Endothelial cell of umbilical vein (primary cell): ENCODE measurements at places on chromosomes 2 and 18.

DNA sequence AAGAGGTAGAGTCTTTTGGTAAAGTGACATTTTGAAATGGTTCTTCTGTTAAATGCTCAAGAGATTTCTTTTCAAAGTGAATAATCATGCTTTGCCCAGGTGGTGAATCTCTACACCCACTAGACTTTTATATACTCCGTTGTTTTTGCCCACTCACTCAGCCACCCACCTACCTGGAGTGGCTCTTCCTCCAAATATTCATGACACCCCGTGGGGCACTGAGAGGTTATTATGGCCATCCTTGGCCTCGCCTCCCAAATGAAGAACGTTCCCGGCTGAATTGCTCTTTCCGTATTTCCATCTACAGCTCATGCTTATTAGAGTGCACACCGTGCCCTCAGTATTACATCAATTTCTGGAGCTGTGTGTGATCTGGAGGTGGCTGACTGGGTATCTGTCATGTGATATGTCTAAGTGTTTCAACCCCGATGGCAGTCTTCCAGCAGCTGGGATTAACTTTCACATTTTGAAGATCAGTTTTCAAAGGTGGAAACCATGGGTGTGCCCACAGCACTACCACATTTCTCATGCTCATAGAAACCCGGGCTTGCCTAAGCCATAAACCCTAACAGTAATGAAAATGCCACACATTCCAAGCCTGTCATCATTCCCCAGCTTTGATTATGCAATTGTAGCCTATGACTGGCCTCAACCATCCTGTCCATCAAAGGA lies 406.6 kb upstream of the MMADHC start:
- no peak overlapping the region for H3K4me3 ChIP-seq
- no peak for DNase-seq
- H3K36me3 ChIP-seq = no peaks in the 10 kb centered on the region
- no peak overlapping the region for H3K27ac ChIP-seq
- peaks cover 14% of the 10 kb centered on the region for H3K4me1 ChIP-seq

GRCh38 chr2:37774976-37775907 lies 103.8 kb upstream of the CDC42EP3 start:
- H3K4me1 ChIP-seq = peaks cover 28% of the 10 kb centered on the region
- H3K36me3 ChIP-seq = no peaks in the 10 kb centered on the region
- peak overlapping the region; percentile 65 for H3K27ac ChIP-seq
- no peak overlapping the region for H3K4me3 ChIP-seq
- DNase-seq = peak; percentile 32
- H3K27me3 ChIP-seq = no peaks in the 10 kb centered on the region

DNA sequence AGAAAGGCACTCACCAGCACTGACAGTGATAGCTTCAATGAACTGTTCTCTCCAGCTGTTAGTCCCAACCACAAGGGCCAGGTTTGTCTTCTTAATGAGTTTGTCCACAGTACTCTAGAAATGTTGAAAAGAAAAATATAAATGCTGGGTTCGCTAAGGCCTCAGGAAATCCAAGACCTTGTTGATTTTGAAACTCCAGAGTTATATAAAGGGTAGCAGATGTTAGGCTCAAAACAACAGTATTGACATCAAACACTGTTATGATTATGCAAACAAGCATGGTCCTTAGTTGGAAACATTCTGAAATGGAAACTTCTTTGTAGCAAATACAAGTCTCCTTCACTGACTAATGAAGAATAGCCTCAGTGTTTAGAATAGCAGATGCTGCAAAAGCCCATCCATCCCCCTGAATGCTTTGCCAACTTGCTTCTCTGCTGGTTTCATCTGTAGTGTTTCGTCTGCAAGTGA lies 291.1 kb downstream of the SLC8A1 start:
- no peaks in the 10 kb centered on the region for H3K36me3 ChIP-seq
- DNase-seq = no peak
- no peak overlapping the region for H3K27ac ChIP-seq

GRCh38 chr2:43194121-43194869 lies 32.1 kb downstream of the ZFP36L2 start:
- H3K4me1 ChIP-seq = no peaks in the 10 kb centered on the region
- H3K27ac ChIP-seq = no peak overlapping the region
- no peaks in the 10 kb centered on the region for H3K27me3 ChIP-seq
- H3K4me3 ChIP-seq = no peak overlapping the region
- no peaks in the 10 kb centered on the region for H3K36me3 ChIP-seq

GRCh38 chr2:227761740-227762476 lies 16.2 kb downstream of the SCYGR8 start:
- H3K27ac ChIP-seq = no peak overlapping the region
- peaks cover 7% of the 10 kb centered on the region for H3K4me1 ChIP-seq
- H3K4me3 ChIP-seq = no peak overlapping the region
- no peaks in the 10 kb centered on the region for H3K36me3 ChIP-seq
- H3K27me3 ChIP-seq = no peaks in the 10 kb centered on the region

DNA sequence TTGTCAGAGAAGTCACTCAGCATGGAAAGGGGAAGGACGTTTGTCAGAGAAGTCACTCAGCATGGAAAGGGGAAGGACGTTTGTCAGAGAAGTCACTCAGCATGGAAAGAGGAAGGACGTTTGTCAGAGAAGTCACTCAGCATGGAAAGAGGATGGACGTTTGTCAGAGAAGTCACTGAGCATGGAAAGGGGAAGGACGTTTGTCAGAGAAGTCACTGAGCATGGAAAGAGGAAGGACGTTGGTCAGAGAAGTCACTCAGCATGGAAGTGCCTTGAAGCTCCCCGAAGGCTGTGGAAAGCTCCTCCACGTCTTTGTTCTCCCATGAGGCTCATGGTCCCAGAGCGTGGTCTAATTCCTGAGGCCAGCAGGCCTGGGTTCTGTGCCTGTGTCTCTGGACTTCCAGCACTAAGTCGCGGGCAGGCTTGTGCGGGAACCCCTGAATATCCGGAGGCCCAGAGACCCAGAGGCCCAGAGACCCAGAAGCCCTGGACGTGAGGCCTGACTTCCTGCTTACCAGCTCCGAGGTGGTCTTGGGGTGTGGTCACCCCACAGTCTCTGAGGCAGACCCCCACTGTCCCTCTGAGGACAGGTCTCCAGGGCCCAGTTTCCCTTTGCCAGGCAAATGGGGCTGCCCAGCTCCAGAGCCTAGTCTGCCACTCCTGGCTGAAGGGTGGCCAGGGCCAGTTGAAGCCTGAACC lies 70.4 kb upstream of the TWIST2 start:
- DNase-seq = no peak
- no peak overlapping the region for H3K27ac ChIP-seq
- H3K27me3 ChIP-seq = no peaks in the 10 kb centered on the region
- H3K4me1 ChIP-seq = no peaks in the 10 kb centered on the region
- no peaks in the 10 kb centered on the region for H3K36me3 ChIP-seq

DNA sequence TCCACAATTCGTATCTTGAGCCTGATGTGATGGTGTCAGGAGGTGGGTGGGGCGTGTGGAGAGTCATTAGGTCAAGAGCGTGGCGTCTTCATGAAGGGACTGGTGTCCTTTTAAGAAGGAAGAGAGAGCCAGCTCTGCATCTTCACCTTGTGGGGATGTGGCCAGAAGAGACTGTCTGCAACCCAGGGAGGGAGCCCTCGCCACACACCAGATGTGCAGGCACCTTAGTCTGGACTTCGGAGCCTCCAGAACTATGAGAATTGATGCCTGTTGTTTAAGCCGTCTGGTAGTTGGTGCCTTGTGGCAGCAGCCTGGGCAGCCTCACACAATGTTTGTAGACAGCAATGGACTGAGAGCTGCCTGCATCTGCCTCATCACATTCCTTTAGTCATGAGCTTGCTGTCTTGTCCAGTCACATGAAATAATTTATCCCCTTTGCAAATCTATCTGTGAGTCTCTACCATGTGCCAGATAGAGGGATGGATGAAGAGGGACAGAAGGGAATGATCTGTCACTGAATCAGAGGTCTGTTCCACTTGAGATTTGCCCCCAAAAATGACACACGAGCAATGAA lies 61.0 kb downstream of the MYT1L start:
- H3K4me3 ChIP-seq = no peak overlapping the region
- DNase-seq = no peak
- no peaks in the 10 kb centered on the region for H3K27me3 ChIP-seq

DNA sequence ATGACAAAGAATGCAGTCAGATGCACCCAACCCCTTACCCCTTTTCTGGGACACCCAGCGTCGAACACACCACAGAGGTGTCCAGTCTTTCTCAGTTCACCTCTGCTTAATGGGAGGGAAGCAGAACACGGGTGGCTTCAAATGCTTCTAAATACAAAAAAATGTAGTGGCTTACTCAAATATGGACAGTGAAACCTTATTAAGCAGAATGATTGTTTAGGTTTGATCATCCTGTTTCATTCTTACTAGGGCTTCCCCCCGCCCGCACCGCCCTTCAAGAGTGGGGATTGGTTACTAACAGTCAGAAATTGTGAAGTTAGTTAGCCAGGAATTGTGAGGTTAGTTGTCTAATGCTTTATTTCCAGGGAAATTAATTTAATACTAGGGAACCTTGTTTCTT lies 21.6 kb downstream of the ATG16L1 start:
- no peaks in the 10 kb centered on the region for H3K27me3 ChIP-seq
- H3K36me3 ChIP-seq = peaks cover 37% of the 10 kb centered on the region
- peaks cover 8% of the 10 kb centered on the region for H3K4me1 ChIP-seq
- no peak overlapping the region for H3K4me3 ChIP-seq
- no peak overlapping the region for H3K27ac ChIP-seq

- DNase-seq = no peak
- peaks cover 31% of the 10 kb centered on the region for H3K4me1 ChIP-seq
- no peak overlapping the region for H3K27ac ChIP-seq
Measured at GRCh38 chr18:75200071-75200470, 8.9 kb downstream of the PTGR3 start.

GRCh38 chr2:172861098-172861497 lies 125.5 kb downstream of the RAPGEF4 start:
- H3K36me3 ChIP-seq = no peaks in the 10 kb centered on the region
- peak; percentile 26 for DNase-seq
- H3K27ac ChIP-seq = no peak overlapping the region
- peaks cover 26% of the 10 kb centered on the region for H3K4me1 ChIP-seq

- no peaks in the 10 kb centered on the region for H3K27me3 ChIP-seq
- H3K4me1 ChIP-seq = no peaks in the 10 kb centered on the region
- H3K36me3 ChIP-seq = no peaks in the 10 kb centered on the region
Measured at GRCh38 chr2:219426068-219426443, 7.9 kb downstream of the DES start.

DNA sequence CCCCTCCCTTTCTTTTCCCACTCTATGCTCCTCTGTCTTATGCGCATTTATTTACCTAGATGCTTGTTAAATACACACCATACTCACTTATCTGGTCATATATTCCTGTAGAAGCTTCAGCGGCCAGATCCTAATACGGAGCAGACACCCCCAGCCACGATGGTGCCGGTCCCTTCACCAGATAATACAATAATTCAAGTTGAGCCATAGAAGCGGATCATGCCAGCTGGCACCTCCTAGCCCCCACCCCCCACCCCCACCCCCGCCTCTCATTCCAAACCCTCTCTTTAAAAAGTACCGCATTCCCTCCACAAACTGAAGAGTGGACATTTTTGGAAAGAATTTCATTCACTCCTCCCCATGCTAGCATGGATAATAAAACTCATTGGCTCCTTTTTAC lies 95.2 kb downstream of the BIN1 start:
- DNase-seq = no peak
- H3K27ac ChIP-seq = no peak overlapping the region
- no peak overlapping the region for H3K4me3 ChIP-seq
- H3K4me1 ChIP-seq = peaks cover 11% of the 10 kb centered on the region
- H3K36me3 ChIP-seq = no peaks in the 10 kb centered on the region

GRCh38 chr18:8461544-8461943 lies 147.7 kb upstream of the RAB12 start:
- H3K27me3 ChIP-seq = no peaks in the 10 kb centered on the region
- no peak overlapping the region for H3K27ac ChIP-seq
- H3K36me3 ChIP-seq = no peaks in the 10 kb centered on the region
- no peak overlapping the region for H3K4me3 ChIP-seq

DNA sequence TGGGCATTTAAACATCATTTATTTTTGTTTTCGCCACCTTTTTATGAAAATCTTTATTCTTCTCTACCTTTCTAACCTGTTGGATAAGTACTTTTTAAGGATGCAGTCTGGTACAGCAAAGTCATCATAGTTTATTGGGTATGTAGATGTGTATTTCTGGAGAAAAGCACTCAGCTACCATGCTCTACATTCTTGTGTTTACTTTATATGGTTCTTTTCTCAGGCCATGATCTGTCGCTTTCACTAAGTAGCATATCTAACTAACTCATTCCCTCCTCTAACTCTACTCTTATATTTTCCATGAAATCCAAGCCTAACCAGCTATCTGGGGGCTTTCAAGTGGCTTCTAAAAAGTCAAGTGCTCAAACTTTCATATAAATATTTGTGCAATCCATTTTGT lies 25.3 kb upstream of the SETBP1 start:
- no peaks in the 10 kb centered on the region for H3K4me1 ChIP-seq
- no peaks in the 10 kb centered on the region for H3K36me3 ChIP-seq
- no peak for DNase-seq
- H3K27me3 ChIP-seq = no peaks in the 10 kb centered on the region
